OCI-LY7 (cell line): ENCODE measurements at places on chromosomes 1 and 21.
A peak's percentile ranks its signal among the peaks of the same experiment; 100 is the strongest.

GRCh38 chr21:45330075-45330781, 42.5 kb upstream of the POFUT2 start:
- DNase-seq, result no peak

- DNase-seq, result no peak
These were observed 20.4 kb upstream of the WARS2 start for GRCh38 chr1:119160866-119161265.

- DNase-seq, result no peak
These were observed 42.4 kb downstream of the TRIM11 start for GRCh38 chr1:228364068-228364705.

- DNase-seq, result peak; percentile 4
These were observed 88.9 kb upstream of the WLS start for GRCh38 chr1:68321084-68321685.

GRCh38 chr1:14977338-14977931, 176.1 kb upstream of the TMEM51 start:
- no peak for DNase-seq
